Urinary bladder (tissue), 4 donors: ENCODE measurements at places on chromosomes 2 and 18.

DNA sequence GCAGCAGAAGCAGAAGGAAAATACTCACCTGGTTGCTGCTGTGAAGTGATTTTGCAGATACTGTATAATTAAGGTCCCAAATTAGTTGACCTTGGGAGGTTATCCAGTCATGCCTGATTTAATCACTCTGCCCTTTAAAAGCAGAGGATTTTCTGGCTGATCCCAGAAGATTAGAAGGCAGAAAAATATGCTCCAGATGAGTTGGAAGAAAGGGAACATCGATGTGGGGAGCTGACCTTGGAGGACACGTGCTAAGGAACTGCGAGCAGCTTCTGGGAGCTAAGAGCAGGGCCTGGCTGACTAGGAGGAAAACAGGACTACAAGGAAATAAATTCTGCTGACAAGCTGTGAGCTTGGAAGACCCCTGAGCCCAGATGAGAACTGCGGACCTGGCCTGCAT lies 13.3 kb upstream of the DYM start:
- no peak for DNase-seq

- DNase-seq: no peak
These were observed 137.6 kb upstream of the HS6ST1 start for GRCh38 chr2:128456281-128456680.

DNA sequence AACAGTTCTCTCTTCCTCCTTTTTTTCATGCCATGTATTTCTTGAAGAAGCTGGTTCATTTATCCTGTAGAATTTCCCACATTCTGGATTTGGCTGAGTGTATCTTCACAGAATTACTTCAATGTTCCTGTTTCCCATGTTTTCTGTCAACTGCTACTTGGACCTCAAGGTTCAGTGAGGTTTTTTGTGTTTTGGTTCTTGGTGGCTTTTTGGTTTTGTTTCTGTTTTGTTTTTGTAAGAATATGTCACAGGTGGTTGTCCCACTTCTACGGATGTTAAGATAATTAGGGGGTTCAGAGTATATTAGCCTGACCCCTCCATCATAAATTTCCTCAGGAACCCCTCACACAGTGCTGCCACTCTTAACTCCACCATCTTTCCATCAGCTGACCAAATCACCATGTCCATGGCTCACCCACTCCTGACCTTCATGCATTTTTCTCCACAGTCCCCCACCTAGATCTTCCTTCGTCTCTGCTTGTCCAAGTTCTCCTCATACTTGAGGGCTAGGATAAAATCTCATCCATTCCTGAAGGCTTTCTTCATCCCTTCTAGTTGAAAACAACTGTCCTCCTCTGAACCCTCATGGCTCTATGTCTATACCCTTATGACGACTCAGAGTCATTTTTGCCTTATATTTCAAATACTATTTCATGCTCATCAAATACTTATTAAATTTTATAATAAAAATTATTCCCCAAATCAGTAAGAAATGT lies 40.4 kb downstream of the PLEKHM3 start:
- DNase-seq: no peak

DNA sequence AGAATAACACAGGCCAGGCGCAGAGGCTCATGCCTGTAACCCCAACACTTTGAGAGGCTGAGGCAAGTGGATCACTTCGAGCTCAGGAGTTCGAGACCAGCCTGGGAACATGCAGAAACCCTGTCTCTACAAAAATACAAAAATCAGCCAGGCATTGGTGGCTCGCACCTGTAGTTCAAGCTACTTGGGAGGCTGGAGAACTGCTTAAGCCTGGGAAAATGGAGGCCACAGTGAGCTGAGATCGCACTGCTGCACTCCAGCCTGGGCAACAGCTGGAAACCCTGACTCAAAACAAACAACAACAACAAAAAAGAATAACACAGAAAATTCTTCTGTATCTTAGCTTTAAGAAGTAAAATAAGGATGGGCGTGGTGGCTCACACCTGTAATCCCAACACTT lies 440.3 kb downstream of the LRATD1 start:
- DNase-seq: no peak

- DNase-seq: no peak
These were observed 42.5 kb upstream of the SCN1A start for GRCh38 chr2:166170356-166170755.

DNA sequence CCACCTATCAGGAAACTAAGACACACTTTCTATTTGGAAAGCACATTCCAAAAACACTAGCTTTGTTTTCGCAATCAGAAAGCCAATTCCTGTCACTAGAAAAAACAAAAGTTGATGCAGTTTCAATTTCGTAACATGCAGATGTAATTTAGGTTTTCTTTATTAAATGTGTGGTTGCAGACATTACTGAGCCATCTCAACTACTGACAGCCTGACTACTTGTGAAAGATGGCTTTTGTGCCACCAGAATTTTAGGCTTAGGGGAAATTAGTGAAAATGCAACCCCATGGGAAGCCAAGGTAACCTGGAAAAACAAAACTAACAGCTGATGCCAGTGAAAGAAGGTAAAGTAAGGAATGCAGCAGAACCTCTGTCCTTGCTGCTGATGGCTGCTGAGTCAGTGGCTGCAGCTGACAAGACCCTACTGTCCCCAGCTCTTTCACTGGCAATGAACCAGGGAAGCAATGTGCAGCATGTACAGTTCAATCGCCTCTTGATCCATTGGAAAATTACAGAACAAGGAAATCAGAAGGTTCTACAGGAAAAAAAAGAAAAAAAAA lies 34.9 kb downstream of the FEZ2 start:
- no peak for DNase-seq

DNA sequence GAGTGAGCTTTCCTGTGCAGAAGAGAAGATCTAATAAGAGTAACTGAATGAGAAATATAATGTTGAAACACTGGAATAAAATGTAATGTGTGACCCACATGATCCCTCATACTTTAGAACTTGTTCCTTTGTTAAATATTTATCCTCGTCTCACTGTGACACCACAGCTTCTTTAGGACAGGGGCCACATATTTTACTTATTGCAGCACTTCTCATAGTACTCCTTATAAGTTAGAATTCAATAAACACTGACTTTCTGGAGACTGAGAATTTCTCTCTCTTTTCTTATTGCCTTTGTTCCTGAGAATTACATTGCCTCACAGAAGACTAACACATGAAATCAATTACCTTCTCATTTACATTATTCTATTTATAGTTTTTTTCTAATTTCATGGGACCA lies 1234.6 kb upstream of the CHAC2 start:
- DNase-seq: no peak

DNA sequence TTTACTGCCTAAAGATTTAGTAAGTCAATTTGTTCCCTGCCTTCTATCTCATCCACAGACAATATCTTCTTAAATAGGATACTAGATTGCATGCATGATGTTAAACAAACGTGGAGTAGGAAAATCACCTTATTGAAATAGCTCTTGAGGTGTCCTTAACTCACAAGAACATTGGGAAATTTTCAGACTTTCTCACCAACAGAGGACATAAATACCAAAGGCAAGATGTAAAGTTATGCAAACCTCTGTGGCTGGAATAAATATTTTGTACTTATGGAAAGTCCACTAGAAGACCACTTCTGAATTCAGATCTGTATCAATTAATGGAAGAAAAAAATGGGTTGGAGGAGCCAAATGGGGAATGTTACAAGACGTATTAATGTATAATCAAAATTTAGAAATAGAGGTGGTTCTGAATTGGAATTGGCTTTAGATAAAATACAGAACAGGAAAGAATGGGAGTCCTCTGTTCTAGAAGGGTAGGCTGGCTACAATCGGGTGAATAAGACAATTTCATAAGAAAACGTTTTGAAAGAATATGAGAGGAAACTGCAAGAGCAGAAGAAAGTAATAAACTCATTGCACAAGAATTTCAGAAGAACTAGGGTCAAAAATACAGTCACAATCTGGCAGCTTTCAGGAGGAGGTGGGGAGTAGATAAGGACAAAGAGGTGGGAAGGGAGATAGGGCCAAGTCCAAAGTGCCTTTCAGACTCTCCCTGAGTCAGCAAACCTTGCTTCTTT lies 69.3 kb upstream of the FN1 start:
- DNase-seq: no peak

DNA sequence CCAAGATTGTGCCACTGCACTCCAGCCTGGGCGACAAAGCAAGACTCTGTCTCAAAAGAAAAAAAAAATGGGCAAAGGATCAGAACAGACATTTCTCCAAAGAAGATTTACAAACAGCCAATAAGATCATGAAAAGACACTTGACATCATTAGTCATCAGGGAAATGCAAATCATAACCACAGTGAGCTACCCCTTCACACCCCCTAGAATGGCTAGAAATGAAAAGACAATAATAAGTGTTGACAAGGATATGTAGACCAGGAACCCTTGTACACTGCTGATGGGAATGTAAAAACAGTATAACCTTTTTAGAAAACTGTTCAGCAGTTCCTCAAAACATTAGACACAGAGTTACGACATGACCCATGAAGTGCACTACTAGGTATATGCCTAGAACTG lies 18.4 kb upstream of the MTERF4 start:
- DNase-seq: no peak

DNA sequence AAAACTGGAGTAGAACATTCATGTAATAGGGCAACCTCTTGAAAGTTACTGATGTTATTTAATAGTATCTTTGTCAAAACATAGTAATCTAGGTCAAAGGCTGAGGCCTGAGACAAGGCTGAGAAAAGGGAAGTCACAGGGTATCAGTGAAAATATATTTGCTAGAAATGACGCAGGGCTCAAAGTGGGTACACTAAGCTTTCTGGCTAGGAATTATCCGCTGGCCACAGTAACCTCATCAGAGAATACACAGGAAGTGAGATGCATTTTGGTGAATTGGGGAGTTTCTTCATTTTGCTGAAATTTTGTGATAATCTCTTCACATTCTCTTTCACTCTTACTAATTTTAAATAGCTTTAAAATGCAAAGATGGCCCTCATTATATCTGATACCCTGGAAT lies 206.8 kb downstream of the OTX1 start:
- no peak for DNase-seq

DNA sequence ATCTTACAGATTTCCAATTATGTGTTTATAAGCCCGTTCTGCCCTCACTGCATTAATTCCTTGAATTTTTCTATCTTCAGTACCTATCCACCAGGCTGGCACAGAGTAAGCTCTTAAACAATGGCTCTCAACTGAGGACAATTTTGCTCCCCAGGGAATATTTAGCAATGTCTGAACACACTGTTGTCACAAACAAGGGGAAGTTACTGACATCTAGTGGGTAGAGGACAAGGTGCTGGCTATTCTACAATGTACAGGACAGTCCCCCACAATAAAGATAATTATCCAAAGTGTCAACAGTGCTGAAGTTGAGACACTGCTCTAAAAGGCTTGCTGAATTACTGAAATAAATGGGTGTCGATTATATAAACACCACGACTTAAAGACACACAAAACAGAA lies 5.0 kb downstream of the NDUFS1 start:
- DNase-seq: no peak

GRCh38 chr18:39667905-39668304 lies 2102.3 kb upstream of the CELF4 start:
- no peak for DNase-seq

- no peak for DNase-seq
These were observed 2.9 kb downstream of the SPTBN1 start for GRCh38 chr2:54459037-54459441.

- no peak for DNase-seq
These were observed 73.5 kb downstream of the MGAT5 start for GRCh38 chr2:134327367-134327766.

GRCh38 chr2:191885098-191885497 lies 38.2 kb upstream of the CAVIN2 start:
- DNase-seq: no peak

- no peak for DNase-seq
These were observed 17.5 kb downstream of the AFG3L2 start for GRCh38 chr18:12359515-12359927.

DNA sequence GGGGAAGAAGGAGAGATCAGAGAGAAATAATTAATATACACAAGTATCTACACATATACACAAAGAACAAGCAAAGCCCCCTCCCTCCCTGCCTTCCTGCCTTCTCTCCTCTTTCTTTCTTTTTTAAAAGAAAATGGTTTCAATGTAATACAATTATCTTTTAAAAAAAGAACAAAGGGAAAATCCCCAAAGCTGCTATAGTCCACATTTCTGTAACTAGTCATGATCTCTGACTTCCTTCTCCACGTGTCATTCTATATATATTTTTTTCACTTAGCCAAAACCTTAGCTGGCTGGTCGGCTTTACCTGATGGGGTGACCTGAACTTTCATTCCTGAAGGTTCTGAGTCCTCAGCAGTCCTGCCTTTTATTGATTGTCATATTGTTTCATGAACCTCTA lies 44.3 kb downstream of the MAP3K20 start:
- no peak for DNase-seq

GRCh38 chr2:105445976-105446375 lies 47.1 kb upstream of the FHL2 start:
- DNase-seq: no peak
